ENCODE measurements at places on chromosomes 1 and 21.

- no peak for DNase-seq
Observed at GRCh38 chr21:43315244-43316137, 111.4 kb downstream of the SIK1 start.

GRCh38 chr1:26602378-26602959, 72.9 kb downstream of the RPS6KA1 start:
- DNase-seq = no peak

GRCh38 chr1:205985330-205986005, 17.7 kb downstream of the RAB7B start:
- DNase-seq = no peak

DNA sequence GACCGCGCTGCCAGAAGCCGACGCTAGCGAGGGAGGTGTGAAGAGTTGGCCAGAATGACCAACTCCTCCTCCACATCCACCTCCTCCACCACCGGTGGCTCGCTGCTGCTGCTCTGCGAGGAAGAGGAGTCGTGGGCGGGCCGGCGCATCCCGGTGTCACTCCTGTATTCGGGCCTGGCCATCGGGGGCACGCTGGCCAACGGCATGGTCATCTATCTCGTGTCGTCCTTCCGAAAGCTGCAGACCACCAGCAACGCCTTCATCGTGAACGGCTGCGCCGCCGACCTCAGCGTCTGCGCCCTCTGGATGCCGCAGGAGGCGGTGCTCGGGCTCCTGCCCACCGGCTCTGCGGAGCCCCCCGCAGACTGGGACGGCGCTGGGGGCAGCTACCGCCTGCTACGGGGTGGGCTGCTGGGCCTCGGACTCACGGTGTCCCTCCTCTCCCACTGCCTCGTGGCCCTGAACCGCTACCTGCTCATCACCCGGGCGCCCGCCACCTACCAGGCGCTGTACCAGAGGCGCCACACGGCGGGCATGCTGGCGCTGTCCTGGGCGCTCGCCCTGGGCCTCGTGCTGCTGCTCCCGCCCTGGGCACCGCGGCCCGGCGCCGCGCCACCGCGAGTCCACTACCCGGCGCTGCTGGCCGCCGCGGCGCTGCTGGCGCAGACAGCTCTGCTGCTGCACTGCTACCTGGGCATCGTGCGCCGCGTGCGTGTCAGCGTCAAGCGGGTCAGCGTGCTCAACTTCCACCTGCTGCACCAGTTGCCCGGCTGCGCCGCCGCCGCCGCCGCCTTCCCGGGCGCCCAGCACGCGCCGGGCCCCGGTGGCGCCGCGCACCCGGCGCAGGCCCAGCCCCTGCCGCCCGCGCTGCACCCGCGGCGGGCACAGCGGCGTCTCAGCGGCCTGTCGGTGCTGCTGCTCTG, 1.2 kb downstream of the GPR88 start:
- DNase-seq = no peak

DNA sequence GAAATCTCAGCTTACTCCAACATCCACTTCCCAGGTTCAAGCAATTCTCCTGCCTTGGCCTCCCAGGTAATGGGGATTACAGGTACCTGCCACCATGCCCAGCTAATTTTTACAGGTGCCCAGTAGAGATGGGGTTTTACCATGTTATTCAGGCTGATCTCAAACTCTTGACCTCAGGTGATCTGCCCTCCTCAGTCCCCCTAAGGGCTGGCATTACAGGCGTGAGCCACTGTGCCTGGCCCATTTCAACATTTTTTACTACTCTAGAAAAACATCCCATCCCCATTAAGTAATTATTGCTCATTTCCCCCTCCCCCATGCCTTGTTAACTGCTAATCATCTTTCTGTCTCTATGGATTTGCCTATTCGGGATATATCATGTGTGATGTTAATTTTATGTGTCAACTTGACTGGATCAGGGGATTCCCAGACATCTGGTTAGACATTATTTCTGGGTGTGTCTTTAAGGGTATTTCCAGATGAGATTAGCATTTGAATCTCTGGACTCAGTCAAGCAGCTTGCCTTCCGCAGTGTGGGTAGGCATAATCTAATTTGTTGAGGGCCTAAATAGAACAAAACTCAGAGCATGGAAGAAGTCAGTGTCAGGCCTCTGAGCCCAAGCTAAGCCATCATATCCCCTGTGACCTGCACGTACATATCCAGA, 33.0 kb upstream of the ZBTB8B start:
- DNase-seq = no peak

DNA sequence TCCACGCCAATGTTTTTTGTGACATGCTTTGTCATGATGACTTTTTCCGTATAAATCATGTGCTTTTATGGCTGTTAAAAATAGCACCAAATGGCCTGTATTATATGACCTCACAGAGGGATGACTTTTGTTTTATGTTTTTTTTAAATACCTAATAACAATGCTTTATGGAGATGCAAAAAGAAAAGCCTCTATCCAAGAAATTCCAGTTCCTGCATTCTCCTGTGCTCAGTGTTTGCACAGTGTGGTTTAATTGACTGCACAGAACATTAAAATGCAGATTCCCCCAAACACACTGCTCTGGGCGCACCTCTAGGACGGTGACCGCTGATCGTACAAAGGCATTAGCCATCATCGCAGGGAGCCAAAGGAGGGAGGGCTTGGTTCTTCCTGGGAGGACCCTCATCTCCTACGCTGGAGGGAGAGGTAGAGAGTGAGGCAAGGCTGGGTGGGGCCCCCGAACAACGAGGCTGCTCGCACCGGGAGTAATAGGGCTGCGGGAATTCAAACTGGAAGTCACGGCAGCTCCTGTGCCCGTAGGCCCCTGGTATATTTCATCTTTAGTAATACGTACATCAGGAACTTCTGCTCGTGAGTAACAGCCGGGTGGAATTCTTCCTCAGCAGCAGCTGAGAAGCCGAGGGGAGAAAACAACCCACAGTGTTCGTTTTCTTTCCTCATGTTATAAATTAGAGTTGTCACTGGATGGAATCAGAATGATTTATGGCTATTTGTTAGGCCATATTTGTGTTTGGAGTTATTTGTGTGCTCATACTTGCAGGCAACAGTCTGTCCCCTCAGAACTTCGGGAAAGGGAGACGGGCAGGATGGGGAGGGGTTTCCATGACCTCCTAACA, 465.6 kb downstream of the CAMTA1 start:
- DNase-seq = no peak

DNA sequence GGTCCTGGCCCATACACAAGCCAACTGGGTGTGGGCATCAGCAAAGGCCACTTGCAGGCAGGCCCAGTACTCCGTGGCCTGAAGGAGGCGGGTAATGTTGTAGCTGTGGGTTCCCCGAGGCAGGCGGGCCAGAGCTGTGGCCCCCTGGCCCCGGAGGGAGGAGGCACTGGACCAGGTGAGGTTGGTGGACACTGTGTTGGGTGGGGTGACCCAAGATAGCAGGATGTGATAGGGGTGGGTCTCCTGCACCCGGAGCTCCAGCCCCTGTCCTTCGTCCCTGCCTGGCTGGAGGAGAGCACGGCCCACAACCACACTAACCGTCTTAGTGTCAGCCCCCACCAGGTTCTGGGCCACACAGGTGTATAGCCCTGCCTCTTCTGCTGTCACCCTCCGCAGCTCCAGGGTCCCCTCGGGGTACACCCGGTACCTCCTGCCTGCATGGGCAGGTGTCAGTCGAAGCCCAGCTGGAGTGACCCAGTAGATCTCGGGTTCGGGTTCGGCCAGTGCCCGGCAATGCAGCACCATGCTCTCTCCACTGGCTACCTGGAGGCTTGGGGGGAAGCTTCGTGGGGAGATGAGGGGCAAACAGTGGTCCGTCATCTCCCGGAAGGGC, 67.3 kb downstream of the LRRN2 start:
- no peak for DNase-seq

- DNase-seq = no peak
Observed at GRCh38 chr1:38009841-38010180, 2.7 kb upstream of the UTP11 start.

GRCh38 chr1:6198646-6199297, 623 bp downstream of the RPL22 start:
- DNase-seq = no peak

GRCh38 chr1:52920791-52921291, 699 bp downstream of the ECHDC2 start:
- no peak for DNase-seq

- DNase-seq = no peak
Observed at GRCh38 chr1:83318366-83318765, 680.6 kb downstream of the TTLL7 start.

DNA sequence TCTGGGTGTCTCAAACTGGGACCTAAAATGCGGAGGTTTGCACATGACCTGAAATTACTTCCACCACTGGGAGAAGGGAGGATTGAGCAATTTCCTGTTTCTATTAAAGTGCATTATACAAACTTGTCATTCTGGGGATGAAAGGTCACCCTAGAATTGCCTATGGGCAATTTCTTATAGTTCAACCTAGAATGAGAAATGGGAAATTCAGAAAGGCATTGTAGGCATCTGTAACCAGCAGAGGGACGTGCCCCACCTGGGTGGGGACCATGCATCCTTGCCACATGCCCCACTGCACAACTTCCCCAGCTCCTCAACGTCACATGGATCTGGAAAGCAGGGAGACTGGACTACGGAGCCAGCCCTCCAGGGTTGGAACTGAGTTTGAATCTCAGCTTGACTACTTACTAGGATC, 47.0 kb downstream of the MRPL39 start:
- no peak for DNase-seq

GRCh38 chr1:25519624-25520023, 23.8 kb upstream of the LDLRAP1 start:
- no peak for DNase-seq

- no peak for DNase-seq
Observed at GRCh38 chr21:38352536-38353219, 95.9 kb downstream of the KCNJ15 start.

DNA sequence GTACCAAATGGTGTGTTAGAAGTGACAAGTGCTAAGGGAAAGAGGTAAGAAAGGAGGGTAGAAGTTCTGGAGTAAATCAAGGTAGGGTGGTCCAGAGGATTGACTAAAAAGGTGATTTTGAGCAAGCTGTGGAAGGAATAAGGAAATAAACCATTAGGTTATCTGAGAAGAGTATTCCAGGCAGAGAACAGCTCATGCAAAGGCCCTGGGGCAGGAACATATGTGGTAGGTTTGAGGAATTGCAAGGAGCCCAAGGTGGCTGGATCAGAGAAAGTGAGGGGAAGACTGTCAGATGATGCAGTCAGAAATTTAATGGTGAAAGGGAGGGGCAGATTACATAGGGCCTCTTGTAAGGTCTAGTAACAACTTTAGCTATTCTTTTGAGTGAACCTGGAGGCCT, 302.6 kb downstream of the PBX1 start:
- no peak for DNase-seq
